Umbilical cord (tissue), 2 donors: ENCODE measurements at places on chromosomes 2 and 18. TPM values are rescaled to one million over a fixed set of nuclear protein-coding genes. Genes with fewer than 3 reads are reported as not detected.

The ROCK2 gene
- total RNA-seq: 106 TPM

The IL1F10 gene
- total RNA-seq: 0.72 TPM

The EFHD1 gene
- total RNA-seq: 1.2 TPM

The TRIP12 gene
- total RNA-seq: 206 TPM

The FABP1 gene
- total RNA-seq: 0.24 TPM
